ENCODE measurements at places on chromosomes 6 and 20.

DNA sequence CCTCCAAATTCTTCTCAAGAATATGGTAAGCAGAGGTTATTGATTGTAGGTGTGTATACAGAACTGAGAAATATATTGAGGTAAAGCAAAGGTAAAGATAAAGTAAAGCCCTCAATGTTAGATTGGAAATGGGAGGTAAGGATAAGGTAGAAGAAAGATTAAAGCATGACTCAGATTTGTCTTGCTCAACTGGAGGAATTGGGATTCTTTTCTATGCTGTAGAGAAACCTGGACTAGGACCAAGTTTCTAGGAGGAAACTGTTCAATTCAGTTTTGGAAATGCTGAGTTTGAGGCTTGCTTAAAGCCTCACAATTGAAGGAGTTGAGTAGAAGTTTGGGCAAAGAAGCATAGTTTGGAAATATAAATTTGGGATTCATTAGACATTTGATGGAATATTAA, 634.0 kb upstream of the PTCHD4 start:
- DNase-seq = no peak

DNA sequence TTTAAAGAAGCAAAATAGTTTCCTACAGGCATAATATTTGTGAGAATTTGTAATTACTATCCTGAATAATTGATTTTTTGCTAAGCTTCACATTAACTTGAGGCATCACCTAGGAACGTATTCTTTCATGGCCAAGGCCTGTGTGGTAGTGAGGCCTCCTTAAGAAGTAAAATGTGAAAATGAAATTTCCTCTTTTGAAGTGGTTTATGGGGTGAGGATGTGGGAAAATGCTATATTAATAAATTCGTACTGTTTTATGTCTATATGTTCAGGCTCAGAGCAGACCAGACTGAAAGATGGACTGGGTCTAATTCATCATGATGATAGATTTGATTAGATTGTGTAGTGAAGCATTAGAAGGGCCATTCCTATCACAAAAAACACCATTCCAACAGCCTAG, 33.1 kb downstream of the MYLIP start:
- DNase-seq = no peak

GRCh38 chr6:148735989-148736388, 10.8 kb upstream of the UST start:
- no peak for DNase-seq

DNA sequence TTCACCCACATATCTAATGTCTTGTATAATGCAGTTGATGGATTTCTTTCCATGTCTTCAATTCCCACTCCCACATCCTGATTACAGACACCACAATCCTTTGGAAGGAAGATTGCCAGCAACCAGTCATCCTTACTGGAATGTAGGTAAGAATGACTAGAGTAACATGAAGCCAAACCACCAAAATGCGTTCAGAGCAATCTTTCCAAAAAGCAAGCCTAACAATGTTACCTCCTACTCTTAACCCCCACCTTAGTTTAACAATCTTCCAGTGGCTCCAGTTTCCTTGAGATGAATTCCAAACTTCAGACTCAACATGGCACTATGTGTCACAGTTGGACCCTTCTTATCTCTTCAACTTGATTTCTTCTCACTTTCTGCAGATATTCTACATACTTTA, 685.6 kb downstream of the DOK5 start:
- no peak for DNase-seq

DNA sequence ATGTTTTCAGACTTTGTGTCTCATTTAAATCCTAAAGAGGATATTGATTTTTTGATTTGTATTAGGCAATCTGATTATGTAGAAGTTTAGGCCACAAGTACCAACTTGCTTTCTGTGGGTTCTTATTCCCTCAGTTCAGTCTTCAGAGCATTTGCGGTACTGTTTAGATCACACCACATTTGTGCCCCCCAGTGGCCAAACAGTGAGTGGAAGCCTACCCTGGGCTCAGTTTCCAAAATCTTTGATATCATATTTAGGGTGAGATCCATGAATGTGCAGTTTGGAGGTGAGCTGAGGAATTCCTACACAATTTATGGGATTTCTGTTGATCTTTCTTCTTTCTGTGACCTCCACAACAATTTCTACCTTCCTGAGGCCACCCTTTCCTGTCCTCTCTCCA, 92.3 kb upstream of the FUT9 start:
- peak; percentile 40 for DNase-seq

GRCh38 chr6:166469426-166469961, 86.8 kb upstream of the MPC1 start:
- DNase-seq = no peak

DNA sequence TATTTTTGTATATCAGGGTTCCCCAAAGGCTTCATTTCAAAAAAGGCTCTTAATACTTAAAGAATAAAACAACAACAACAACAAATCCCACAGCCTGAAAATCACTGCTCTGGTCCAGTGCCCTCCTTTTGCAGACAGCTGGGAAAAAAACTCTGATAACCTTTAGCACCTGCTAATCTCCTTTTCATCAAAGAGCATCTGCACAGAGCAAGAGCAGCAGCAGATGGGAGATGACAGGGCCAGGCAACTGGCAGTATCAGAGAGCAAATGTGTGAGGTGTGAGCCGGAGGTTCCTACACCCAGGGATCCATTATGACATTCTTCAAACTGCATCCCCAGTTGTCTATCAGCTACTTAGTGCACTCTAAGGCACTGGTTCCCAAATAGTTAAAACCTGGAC, 25.7 kb downstream of the TTI1 start:
- no peak for DNase-seq

- no peak for DNase-seq
Observed at GRCh38 chr6:139439349-139439748, 64.9 kb upstream of the CITED2 start.

- no peak for DNase-seq
Observed at GRCh38 chr6:32602383-32602782, 12.7 kb upstream of the HLA-DRB1 start.

DNA sequence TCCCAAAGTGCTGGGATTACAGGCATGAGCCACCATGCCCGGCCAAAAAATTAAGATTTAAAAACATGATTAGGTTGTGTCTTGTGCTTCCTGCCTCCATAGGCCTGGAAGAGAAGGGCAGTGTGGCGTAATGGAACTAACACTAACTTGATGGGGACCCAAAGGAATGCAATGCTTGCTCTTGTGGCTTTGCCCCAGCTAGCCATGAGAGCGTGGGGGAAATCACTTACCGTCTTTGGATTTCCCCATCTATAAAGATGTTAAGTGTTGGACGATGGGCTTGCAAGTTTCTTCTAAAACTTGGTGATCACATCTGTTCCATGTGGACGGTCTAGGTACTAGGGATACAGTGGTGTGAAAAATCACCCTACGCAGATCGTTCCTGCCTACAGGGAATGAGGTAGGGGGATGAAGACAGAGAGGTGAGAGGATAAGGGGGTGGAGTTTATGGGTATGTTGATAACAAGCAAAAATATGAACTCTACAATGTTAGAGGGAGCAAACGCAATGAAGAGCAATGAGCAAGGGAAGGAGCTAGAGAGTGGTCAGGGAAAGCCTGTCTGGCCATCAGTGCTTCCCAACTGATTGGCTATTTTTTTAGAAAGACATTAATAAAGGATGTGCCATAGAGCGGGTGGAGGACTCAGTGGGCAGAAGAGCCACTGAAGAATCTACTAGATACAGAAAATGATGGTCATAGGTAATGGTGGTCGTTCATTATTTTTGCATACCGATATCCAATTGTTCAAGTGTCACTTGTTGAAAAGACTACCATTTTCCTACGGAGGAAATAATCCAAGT, 165.2 kb downstream of the BCAS1 start:
- no peak for DNase-seq

DNA sequence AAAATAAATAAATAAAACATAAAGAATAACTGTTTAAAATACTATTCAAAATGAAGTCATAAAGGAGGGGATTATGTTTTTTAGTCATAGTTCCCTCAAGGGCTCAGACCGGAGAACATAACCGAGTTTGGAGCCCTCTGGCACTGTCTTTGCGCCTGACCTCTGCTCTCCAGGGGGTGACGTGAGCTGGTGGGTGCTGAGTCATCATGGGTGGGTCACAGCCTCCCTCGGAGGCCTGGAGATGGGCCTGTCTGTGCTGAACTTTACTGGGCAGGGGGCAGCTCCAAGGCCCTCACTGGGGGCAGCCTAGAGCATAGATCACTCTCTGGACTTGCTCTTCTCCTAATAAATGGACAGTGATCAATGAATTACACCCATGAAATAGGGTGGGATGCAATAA, 3.1 kb upstream of the MAVS start:
- no peak for DNase-seq

DNA sequence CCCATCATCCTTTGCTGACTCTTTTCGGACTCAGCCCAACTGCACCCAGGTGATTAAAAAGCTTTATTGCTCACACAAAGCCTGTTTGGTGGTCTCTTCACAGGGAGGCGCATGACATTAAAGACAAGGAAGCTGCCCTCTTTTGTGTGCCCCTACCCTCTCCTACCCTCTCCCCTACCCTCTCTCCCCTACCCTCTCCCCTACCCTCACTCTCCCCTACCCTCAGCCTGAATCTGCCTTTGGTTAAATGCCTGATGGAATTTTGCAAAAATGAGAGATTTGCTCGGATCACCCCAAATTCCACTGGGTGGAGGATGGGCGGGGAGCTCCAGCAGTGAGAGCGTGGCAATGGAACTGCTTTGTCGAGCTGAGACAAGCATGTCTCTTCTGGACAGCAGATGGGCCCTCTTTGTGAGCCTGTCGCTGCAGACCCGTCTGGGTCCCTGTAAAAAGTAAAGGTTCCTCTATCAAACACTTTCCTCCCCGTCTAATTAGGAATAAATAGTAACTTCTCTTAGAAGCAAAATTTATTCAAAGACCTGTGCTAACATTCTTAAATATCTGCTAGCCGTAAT, 76.4 kb upstream of the MLN start:
- DNase-seq = no peak

GRCh38 chr6:158314737-158315136, 2.5 kb downstream of the TULP4 start:
- no peak for DNase-seq

GRCh38 chr6:160952633-160953281, 38.8 kb upstream of the MAP3K4 start:
- no peak for DNase-seq

Data from body of pancreas (tissue), 4 donors.